A673 (cell line): ENCODE measurements at places on chromosomes 11 and 22.

GRCh38 chr22:44211256-44211945 lies 30.7 kb downstream of the PARVG start:
- no peaks in the 10 kb centered on the region for H3K27me3 ChIP-seq
- H3K4me1 ChIP-seq, result no peaks in the 10 kb centered on the region
- H3K36me3 ChIP-seq, result no peaks in the 10 kb centered on the region
- no peak overlapping the region for H3K27ac ChIP-seq
- no peak for DNase-seq

GRCh38 chr22:30261134-30261533 lies 5.5 kb downstream of the OSM start:
- no peaks in the 10 kb centered on the region for H3K4me1 ChIP-seq
- H3K4me3 ChIP-seq, result no peak overlapping the region
- H3K27ac ChIP-seq, result no peak overlapping the region
- H3K36me3 ChIP-seq, result no peaks in the 10 kb centered on the region
- H3K27me3 ChIP-seq, result no peaks in the 10 kb centered on the region

DNA sequence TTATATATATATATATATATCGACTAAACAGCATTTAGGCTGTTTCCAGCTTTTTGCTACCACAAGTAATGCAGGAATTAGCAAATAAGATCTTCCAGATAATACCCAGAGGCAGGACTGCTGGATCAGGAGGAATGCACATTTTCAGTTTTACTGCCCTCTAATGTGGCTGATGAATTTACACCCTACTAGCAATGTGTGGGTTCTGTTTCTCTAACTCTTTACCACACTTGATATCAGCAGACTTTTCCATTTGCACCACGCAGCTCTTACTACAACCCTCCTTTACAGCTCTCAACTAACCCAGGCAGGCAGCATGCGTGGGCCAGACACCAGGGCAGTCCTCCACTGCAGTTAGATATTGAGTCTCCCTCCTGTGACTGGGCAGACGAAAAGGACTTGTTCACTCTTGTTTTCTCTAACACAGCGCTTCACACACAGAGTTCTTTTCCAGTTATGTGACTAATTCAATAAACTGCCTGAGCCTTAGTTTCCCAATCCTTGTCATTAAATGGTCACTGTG lies 67.7 kb downstream of the IGLL5 start:
- no peak overlapping the region for H3K4me3 ChIP-seq
- no peaks in the 10 kb centered on the region for H3K36me3 ChIP-seq
- no peak for DNase-seq
- no peak overlapping the region for H3K27ac ChIP-seq
- H3K27me3 ChIP-seq, result peaks cover 20% of the 10 kb centered on the region

DNA sequence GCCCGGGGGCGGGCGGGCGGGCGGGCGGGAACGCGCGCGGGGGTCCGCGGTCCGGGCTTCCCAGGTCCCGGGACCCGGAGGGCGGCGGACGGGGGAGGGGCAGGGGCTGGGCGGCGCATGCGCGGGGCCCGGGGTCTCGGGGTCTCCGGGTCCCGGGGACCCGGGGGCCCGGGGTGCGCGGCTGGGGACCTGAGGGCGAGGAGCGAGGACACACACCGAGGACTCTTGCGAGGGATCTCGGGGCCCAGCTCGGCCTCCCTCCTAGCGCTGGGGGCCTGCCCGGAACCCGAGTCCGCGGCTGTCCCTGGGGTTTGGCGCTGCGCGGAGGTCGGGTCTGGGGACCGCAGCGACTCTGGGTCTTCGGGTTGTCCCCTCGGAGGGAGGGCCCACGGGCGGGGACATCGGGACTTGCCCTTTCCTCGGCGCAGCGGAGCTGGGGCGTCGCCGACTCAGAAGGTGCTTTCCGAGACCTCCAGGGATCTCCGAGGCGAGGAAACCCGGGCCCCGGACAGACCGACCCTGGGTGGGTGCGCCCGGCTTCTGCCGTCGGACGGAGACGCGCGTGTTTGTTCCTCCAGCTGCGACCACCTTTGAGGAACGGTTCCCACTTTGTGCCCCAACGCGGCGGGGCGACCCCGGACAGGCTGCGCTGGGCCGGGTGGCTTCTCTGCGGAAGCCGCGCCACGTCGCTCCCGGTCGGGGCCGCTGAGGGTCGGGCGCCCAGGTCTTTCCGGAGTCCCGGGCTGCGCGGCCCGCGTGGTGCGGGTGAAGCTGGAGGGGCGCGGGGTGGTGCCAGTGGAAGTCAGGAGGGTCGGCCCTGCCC lies 540 bp downstream of the PPARA start:
- no peaks in the 10 kb centered on the region for H3K36me3 ChIP-seq
- H3K4me1 ChIP-seq, result peaks cover 13% of the 10 kb centered on the region
- H3K27me3 ChIP-seq, result peaks cover 14% of the 10 kb centered on the region
- peak overlapping the region; percentile 79 for H3K4me3 ChIP-seq
- DNase-seq, result no peak
- H3K27ac ChIP-seq, result peak overlapping the region; percentile 42

DNA sequence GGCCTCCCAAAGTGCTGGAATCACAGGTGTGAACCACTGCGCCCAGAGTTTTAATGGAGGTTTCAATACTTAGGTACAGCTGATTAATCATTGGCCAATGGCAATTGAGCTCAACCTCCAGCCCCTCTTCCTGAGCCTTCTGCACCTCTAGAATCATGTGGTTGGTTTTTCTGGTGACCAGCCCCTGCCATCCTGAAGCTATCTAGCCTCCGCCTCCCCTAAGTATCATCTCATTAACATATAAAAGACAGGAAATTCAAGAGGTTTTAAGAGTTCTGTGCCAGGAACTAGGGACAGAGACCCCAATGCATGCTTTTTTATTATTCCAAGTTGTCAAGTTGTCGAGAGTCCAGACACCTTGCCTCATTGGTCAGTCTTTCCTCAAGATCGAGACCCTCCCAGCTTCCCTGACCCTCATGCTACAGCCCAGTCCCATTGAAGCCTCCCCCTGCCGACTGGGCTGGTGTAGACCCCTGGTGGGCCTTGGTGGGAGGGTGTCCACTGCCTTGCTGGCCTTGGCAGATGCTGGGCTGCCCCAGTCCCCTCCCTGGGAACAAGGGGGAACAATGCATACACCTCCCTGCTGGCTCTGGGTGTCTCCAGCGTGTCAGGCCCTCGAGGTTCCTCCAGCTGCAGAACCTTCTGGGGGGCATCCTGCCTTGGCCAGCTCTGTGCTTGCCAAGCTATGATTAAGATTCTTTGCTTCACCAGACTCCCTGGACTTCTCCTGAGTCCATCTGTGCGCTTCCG lies 148.0 kb downstream of the CTTN start:
- H3K4me3 ChIP-seq, result no peak overlapping the region
- peaks cover 37% of the 10 kb centered on the region for H3K4me1 ChIP-seq
- no peaks in the 10 kb centered on the region for H3K27me3 ChIP-seq
- H3K27ac ChIP-seq, result no peak overlapping the region
- H3K36me3 ChIP-seq, result no peaks in the 10 kb centered on the region

GRCh38 chr11:59918987-59919589 lies 19.1 kb upstream of the OOSP1 start:
- no peak overlapping the region for H3K27ac ChIP-seq
- DNase-seq, result peak; percentile 77
- H3K4me3 ChIP-seq, result no peak overlapping the region
- no peaks in the 10 kb centered on the region for H3K4me1 ChIP-seq
- no peaks in the 10 kb centered on the region for H3K36me3 ChIP-seq

DNA sequence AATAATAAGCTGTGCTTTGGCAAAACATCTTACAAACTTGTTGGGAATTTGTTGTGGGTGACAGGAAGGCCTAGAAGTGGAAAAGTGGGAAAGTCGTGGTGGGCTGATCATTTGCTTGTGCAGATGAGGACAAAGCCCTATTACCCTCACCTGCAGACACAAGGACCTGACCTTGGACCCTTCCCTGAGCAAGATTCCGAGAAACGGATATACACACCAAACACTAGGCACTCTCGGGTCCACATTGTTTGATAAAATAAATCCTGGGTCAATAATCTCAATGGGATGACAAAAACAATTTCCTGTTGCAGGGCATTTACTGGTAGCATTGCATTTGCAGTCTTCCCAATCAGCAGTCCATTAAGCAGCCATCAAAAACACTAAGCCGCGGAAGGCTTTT lies 89.7 kb downstream of the GAB2 start:
- H3K36me3 ChIP-seq, result no peaks in the 10 kb centered on the region
- no peak for DNase-seq
- H3K27me3 ChIP-seq, result no peaks in the 10 kb centered on the region
- no peak overlapping the region for H3K4me3 ChIP-seq
- no peak overlapping the region for H3K27ac ChIP-seq

- no peaks in the 10 kb centered on the region for H3K4me1 ChIP-seq
- H3K36me3 ChIP-seq, result no peaks in the 10 kb centered on the region
- no peak overlapping the region for H3K4me3 ChIP-seq
- no peak overlapping the region for H3K27ac ChIP-seq
These were observed 77.4 kb downstream of the NAV2 start for GRCh38 chr11:19789835-19790710.

GRCh38 chr11:119964136-119965025 lies 173.5 kb downstream of the TRIM29 start:
- peaks cover 62% of the 10 kb centered on the region for H3K27me3 ChIP-seq
- no peak for DNase-seq

GRCh38 chr11:115965767-115966504 lies 461.7 kb upstream of the CADM1 start:
- H3K36me3 ChIP-seq, result no peaks in the 10 kb centered on the region
- H3K4me1 ChIP-seq, result peaks cover 6% of the 10 kb centered on the region
- H3K27me3 ChIP-seq, result no peaks in the 10 kb centered on the region

GRCh38 chr22:16819249-16819648 lies 6.0 kb downstream of the XKR3 start:
- no peak overlapping the region for H3K27ac ChIP-seq
- DNase-seq, result no peak
- H3K36me3 ChIP-seq, result no peaks in the 10 kb centered on the region
- no peaks in the 10 kb centered on the region for H3K27me3 ChIP-seq

DNA sequence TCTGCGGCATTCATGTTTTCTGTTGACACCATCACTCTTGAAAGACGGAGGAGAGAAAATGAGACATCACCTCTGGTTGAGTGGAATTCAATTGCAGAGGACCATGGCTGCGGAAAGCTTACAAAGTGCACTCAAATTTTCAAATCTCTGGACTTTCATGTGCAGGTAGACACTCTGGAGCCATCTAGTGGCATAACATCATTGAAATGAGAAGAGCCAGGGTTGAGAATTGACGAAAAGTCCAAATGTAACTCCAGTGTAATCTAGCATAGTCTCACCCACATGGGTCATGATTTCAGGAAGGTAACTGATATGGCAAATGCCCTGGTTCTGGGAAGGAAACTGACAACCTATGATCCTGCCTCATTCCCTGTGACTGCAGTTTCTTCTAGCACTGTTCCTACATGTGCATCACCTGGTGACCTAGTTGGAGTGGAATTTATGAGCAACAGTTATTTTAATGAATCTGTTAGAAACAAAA lies 687.8 kb downstream of the KCNA4 start:
- DNase-seq, result peak; percentile 90
- no peaks in the 10 kb centered on the region for H3K36me3 ChIP-seq
- H3K4me1 ChIP-seq, result no peaks in the 10 kb centered on the region
- H3K27ac ChIP-seq, result no peak overlapping the region
- no peak overlapping the region for H3K4me3 ChIP-seq

DNA sequence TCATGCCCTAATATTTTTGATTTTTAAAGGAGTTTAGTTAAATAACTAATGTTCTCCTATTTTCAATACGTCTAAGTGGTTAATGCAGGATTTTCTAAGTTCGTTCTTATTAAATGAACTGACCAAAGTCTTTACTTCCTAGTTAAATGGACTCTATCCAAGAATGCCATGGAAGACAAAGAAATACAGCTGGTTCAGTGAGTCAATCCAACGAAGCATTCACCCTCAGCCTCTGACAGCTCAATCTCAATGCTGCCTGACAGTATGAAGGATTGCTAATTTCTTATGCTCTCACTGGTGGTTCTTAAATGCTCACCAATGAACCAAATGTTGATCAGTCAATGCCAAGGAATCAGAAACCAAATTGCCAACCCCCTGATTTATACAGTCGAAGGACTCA lies 219.4 kb downstream of the CADM1 start:
- H3K27ac ChIP-seq, result no peak overlapping the region
- no peak overlapping the region for H3K4me3 ChIP-seq
- no peaks in the 10 kb centered on the region for H3K36me3 ChIP-seq
- no peaks in the 10 kb centered on the region for H3K27me3 ChIP-seq
- H3K4me1 ChIP-seq, result no peaks in the 10 kb centered on the region
- no peak for DNase-seq

DNA sequence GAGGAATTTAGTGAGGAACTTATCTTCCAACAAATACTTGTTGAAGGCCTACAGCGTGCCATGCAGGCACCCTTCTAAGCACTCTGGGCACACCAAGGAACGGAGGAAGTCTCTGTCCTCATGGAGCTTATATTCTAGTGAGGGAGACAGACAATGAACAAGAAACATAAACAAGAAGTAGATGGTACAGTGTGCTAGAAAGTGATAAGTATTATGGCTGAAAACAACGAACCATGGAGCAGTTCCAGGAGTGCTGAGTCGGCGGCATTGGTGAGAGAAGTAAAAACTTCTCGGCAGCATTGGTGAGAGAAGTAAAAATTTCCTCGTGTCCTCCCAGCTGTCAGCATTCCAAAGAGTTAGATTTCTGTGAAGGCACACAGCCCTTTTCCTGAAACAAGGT lies 53.2 kb downstream of the FAM76B start:
- no peak for DNase-seq
- H3K36me3 ChIP-seq, result no peaks in the 10 kb centered on the region
- H3K4me3 ChIP-seq, result no peak overlapping the region
- no peaks in the 10 kb centered on the region for H3K27me3 ChIP-seq
- no peak overlapping the region for H3K27ac ChIP-seq

- no peaks in the 10 kb centered on the region for H3K36me3 ChIP-seq
- DNase-seq, result no peak
- no peak overlapping the region for H3K4me3 ChIP-seq
- no peaks in the 10 kb centered on the region for H3K4me1 ChIP-seq
These were observed 8.7 kb upstream of the SLC5A12 start for GRCh38 chr11:26730414-26731083.

GRCh38 chr22:20429254-20430100 lies 8.1 kb downstream of the SCARF2 start:
- H3K27me3 ChIP-seq, result no peaks in the 10 kb centered on the region
- H3K4me3 ChIP-seq, result no peak overlapping the region
- no peak for DNase-seq
- H3K4me1 ChIP-seq, result no peaks in the 10 kb centered on the region
- no peak overlapping the region for H3K27ac ChIP-seq
- H3K36me3 ChIP-seq, result no peaks in the 10 kb centered on the region

- H3K4me3 ChIP-seq, result no peak overlapping the region
- DNase-seq, result no peak
- H3K27me3 ChIP-seq, result no peaks in the 10 kb centered on the region
- peaks cover 12% of the 10 kb centered on the region for H3K4me1 ChIP-seq
- no peaks in the 10 kb centered on the region for H3K36me3 ChIP-seq
These were observed 3.4 kb downstream of the APOA1 start for GRCh38 chr11:116833816-116834534.
